NCI-H1694 (cell line): ENCODE measurements at places on chromosomes 13 and 19.

- peak; percentile 62 for DNase-seq
These were observed 256.9 kb downstream of the SPRY2 start for GRCh38 chr13:80083853-80084676.

- no peak for DNase-seq
These were observed 923 bp downstream of the DOCK9 start for GRCh38 chr13:98976941-98977340.

DNA sequence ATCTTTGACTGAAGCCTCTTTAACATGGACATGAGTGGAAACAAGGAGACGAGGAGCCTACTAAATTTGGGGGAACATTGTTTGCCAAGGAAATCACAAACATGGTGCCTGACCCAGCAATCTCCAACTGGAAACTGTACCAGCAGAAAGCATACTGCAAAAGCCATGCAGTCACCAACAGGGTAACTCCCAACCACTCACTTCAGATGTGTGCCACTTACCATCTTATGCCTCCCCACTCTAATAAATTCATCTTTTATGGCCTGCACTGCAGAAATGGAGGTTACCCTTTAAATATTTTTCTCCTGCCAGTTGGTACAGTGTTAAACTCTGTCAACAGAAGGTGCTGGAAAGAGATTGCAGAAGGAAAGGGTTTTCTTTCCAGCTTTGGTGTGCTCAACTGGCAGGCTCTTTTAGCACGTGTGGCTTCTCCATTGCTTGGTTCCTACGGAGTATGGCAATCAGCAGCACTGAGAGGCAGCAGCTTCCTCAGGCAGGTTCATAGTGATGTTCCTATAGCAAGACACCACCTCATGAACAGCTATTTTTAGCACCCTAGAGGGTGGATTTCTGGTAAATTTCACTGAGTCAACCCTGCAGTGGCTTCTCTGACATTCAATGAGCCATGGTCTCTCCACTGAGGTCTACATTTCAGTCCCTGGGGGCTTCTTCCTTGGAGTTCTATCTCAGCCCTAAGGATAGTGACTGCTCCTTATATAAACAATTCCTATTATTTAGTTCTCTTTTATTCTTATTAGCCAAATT lies 21.4 kb downstream of the MIR17HG start:
- DNase-seq = no peak

- DNase-seq = no peak
These were observed 509.5 kb downstream of the SLITRK1 start for GRCh38 chr13:83372786-83373185.

DNA sequence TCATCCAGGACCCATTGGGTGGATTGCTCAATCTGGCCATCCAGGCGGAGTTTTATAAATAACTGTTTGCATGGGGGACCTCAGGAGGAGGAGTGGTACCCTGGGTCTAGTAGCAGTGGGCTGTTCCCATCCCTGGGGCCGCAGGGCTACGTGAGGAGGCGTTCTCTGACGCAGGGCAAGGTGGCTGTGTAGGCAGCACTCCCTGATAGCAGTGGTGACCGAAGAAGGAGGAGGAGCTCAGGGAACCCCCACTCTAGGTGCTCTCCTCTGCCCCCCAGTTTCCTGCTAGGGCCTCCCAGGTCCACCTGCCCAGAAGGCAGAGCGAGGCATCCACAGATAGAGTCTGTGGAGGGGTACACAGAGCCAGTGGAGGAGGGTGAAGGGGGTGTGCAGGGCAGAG lies 64.1 kb downstream of the CCNE1 start:
- no peak for DNase-seq

GRCh38 chr19:58181902-58182576 lies 822 bp upstream of the ZNF274 start:
- peak; percentile 31 for DNase-seq

- DNase-seq = no peak
These were observed 1670.6 kb upstream of the PCDH20 start for GRCh38 chr13:63086286-63086685.

GRCh38 chr19:31534786-31535657 lies 185.8 kb upstream of the TSHZ3 start:
- DNase-seq = no peak

GRCh38 chr19:39126312-39127187 lies 964 bp downstream of the PAK4 start:
- no peak for DNase-seq

GRCh38 chr19:46845959-46846459 lies 4.6 kb downstream of the AP2S1 start:
- DNase-seq = no peak

- peak; percentile 43 for DNase-seq
These were observed 66.0 kb downstream of the TEX26 start for GRCh38 chr13:30998136-30999088.

DNA sequence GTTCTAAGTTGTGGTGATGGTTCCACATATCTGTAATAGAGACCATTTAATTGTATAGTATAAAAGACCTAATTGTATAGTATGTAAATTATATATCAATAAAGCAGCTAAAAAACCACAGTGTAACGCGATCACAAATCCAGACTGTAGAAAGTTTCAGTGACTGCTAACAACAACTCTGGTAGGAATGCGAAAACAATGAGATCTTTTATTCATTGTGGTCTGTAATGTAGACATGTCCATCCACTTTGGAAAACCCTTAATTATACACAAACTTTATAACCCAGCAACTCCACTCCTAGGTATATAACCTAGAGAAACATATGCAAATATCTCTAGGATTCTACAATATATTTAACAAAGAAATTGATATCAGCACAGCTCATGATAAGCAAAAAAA lies 549.5 kb downstream of the SLITRK1 start:
- DNase-seq = no peak

DNA sequence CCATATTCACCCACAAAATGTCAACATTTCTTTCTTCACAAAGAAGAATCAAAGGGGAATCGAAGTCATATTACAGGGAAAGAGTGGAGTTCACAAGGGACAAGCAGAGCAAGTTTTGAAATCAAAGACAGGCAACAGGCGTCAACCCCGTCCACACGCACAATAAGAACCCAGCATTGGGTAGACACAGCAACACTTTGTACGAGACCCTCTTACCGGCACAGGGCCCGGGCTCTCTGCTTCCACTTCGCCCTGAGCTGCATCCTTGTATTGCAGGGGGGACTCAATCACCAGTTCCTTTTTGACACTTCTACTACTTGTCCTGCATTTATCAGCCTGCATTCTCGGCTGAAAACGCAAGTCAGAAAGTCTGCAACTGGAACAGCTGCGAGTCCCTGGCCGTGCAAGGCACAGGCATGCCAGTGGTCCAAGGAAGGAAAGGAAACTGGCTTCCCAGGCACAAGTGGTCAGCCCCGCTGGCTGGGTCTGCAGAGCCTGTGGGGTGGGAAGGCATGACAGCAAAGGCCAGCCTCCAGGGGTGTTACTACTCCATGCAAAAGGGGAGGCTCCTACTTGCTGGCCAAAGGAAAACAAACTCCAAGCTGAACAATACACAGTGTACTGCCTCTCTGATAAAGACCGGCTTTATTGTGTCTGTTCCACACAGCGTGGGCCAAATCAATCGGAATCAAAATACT lies at the start of gene DOCK9:
Gene DOCK9 (minus strand): TSS at position 497 of the 698 bp plus-strand sequence. CDS start 155 bp downstream, at position 342.
- no peak for DNase-seq

DNA sequence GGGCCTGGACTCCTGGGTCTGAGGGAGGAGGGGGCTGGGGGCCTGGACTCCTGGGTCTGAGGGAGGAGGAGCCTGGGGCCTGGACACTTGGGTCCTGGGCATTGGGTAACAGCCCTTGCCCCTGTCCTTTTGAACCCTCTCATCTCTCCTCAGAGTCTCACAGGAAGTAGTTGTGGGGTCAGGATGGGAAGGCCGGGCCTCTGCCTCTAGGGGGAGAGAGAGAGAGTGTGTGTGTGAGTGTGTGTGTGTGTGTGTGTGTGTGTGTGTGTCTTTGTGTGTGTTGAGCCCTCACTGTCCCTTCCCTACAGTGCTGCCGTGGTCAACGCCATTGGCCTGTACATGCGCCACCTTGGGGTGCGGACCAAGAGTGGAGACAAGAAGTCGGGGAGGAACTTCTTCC lies 10.9 kb downstream of the ARHGEF1 start:
- no peak for DNase-seq

GRCh38 chr13:95315752-95316151 lies 14.5 kb upstream of the ABCC4 start:
- no peak for DNase-seq
